ENCODE measurements at places on chromosomes 3 and 15. TPM values are rescaled to one million over a fixed set of nuclear protein-coding genes. Genes with fewer than 3 reads are reported as not detected.

LYSMD2 gene
- total RNA-seq, result 10.0 TPM

C3orf20 gene
- total RNA-seq, result not detected

CSPG5 gene
- total RNA-seq, result not detected

MYH15 gene
- 0.31 TPM for total RNA-seq

IGDCC3 gene
- total RNA-seq, result not detected

GUCA1C gene
- total RNA-seq, result not detected

LMCD1 gene
- 48.2 TPM for total RNA-seq

GRCh38 chr3:176780766-176781165, 416.5 kb downstream of the TBL1XR1 start:
- no peak for DNase-seq
- H3K4me1 ChIP-seq, result no peaks in the 10 kb centered on the region
- H3K36me3 ChIP-seq, result no peaks in the 10 kb centered on the region

DNA sequence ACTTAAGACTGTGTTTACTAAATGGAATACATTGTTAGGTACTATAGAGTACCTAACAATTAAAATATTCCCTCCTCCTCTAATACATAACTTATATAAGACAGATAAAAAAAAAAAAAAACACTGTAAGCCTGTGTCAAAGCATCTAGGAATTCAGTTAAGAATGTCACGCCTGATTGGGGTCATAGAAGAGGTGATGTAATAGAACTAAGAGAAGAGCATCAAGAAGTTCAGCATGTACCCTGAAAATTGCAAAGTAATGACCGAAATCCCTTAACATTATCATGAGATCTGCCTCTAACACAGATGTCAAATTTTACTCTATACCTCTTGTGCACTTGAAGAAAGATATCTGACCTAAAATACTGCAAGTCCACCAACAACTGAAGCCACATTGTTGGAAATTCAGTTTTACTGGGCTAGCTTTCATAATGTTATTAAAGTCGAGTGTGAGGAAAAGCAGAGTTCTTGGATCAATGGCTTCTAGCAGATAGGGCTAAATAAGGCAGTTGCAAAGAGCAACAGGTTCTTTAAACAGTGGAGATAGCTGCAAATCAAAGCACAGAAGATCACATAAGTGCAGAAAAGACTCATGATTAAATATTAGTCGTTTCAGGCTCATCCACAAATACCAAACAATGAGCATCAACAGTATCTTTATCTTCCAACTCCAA, 75.0 kb downstream of the TBL1XR1 start:
- peaks cover 53% of the 10 kb centered on the region for H3K36me3 ChIP-seq
- H3K27me3 ChIP-seq, result no peaks in the 10 kb centered on the region
- H3K4me1 ChIP-seq, result peaks cover 42% of the 10 kb centered on the region
- no peak overlapping the region for H3K4me3 ChIP-seq

DNA sequence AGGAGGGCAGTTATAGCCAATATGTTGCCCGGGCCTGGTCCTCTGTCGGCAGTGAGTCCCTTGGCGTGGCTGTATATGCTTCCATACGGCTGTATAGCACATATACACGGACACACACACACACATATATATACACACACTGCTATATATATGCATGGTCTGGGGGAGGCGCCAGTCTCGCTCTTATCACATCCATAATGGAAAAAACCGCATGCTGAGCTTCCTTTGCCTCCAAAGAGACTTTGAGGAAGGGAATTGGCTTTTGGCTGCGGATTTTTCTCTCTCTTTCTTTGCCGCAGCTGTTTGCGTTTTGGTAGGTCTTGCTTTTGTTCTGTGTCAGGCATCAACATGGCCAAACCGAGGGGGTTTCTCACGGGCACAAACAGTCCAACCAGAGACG, 11.3 kb upstream of the TMEM115 start:
- H3K4me1 ChIP-seq, result no peaks in the 10 kb centered on the region
- no peak overlapping the region for H3K27ac ChIP-seq
- H3K36me3 ChIP-seq, result no peaks in the 10 kb centered on the region
- DNase-seq, result no peak

GRCh38 chr3:87766721-87767120, 292.1 kb downstream of the CGGBP1 start:
- H3K4me3 ChIP-seq, result no peak overlapping the region
- H3K27me3 ChIP-seq, result peaks cover 4% of the 10 kb centered on the region
- no peak overlapping the region for H3K27ac ChIP-seq
- no peaks in the 10 kb centered on the region for H3K4me1 ChIP-seq
- DNase-seq, result no peak

DNA sequence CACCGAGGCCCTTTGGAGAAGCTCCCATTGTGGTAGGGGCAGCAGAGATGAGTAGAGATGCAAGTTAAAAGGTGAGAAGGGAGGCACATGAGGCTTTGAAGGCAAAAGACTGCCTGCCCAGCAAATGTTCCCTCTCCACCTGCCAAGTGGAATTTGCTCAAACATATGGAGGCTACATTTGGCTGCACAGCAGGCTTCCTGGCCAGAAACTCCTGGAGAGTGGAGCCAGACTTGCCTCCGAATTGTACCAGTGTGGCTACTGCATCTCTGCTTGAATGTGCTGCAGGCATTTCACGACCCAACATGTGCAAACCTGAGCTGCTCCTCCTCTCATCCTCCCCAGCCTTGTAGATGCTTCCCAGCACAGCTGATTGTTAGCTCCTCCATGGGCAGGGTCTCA, 229.2 kb downstream of the ZNF621 start:
- H3K4me3 ChIP-seq, result no peak overlapping the region
- no peaks in the 10 kb centered on the region for H3K4me1 ChIP-seq
- H3K27me3 ChIP-seq, result no peaks in the 10 kb centered on the region
- no peak overlapping the region for H3K27ac ChIP-seq
- no peak for DNase-seq

Data from HFFc6 (cell line).